Urothelium cell line (cell line): ENCODE measurements at places on chromosomes 6 and 20.

GRCh38 chr6:80020381-80021120 lies 16.1 kb downstream of the TTK start:
- no peak for DNase-seq

GRCh38 chr6:169425628-169426370 lies 172.2 kb upstream of the THBS2 start:
- no peak for DNase-seq

DNA sequence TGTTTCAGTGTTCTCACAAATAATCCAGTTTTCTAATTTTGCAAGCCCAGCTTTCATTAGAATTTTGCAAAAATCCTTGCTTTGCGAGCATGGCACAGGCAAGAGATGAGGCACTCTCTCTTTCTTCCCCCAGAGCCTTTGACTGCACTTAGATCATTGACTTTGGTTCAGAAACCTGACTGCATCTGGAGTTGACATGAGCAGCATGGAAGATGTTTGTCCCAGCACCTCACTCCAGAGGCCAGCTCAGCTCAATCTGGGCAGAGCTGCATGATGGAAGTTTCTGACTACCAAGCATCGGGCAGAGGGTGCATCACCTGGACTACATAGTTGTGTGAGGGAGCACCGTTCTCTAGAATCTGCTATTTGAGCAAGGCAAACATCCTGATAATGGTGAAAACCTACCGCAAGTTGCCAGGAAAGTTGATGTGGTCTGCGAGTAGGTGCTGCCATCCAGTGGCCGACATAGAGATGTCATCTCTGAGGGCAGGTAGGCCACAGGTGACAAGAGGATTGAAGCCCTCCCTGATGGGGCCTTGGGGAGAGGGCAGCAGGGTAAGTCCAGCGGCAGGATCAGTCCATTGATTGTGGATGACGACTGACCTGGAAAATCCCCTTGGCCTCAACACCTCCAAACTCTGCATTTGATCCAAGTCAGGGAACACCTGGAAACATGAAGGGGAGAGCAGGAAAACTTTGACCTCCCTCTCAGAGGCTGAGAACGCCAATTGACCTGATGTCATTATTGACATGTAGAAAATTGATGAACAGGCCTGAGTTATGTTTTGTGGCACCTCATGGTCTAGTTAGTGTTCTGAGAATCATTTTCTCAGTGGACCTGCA lies 3.8 kb upstream of the LPA start:
- DNase-seq: peak; percentile 63

DNA sequence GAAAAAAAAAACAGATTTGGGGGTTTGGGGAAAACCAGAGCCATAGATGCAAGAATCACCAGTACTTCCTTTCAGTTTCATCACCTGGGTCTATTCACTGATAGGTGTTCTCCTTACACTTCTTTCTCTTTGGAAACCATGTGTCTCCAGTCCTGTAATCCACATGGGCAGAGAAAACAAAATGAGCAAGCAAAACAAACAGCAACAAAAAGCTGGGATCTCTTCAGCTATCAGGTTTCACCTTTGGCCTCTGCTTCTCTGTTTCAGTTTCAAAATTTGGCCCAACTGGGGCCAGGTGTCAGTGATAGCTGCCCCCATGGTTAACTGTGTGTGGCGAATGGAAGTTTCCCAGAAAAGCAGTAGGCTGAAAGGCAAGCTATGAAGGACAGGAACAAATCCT lies 220.0 kb upstream of the THBS2 start:
- DNase-seq: no peak

- DNase-seq: no peak
Observed at GRCh38 chr6:150332939-150333584, 35.8 kb upstream of the IYD start.

- DNase-seq: no peak
Observed at GRCh38 chr6:70705772-70706171, 38.1 kb downstream of the SMAP1 start.

GRCh38 chr6:3023663-3024483 lies 24.2 kb downstream of the NQO2 start:
- DNase-seq: peak; percentile 94

GRCh38 chr6:71489736-71490135 lies 201.1 kb downstream of the OGFRL1 start:
- peak; percentile 83 for DNase-seq

GRCh38 chr20:2697768-2698167 lies 5.2 kb downstream of the EBF4 start:
- DNase-seq: no peak

DNA sequence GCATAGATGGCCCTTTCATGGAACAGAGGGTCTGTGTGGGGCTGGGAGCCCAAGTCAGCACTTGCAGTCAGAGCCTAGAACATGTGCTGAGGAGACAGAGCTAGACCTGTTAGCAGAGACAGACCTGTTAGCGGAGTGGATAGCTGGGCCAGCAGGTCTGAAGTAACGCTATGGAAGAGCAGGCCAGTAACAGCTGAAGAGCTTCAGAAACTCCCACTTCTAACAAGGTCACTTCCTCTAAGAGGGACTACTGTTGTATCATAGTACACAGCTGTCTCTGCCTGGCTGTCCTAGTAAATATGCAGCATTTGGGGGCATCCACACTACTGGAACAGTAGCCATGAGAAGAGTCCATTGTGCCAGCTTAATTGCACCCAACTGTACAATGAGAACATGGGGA lies 41.2 kb upstream of the POLR1H start:
- no peak for DNase-seq

DNA sequence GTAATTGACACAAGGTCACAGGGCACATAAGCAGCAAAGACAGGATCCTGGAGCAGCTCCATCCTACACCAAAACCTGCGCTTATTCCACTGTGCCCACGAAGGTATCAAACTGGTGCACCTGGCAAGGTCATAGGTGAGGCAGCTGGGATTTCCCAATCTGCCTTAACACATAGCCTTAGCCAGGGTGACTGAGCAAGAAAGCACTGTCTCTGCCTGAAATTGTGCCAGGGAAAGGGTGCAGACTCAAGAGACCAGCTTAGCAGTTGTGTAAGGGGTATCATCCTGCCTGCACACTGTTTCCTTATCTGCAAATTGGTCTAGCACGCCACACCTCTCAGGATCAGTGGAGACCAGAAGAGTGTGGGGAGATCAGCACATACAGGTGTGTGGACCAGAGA lies 82.8 kb downstream of the MAFB start:
- no peak for DNase-seq

DNA sequence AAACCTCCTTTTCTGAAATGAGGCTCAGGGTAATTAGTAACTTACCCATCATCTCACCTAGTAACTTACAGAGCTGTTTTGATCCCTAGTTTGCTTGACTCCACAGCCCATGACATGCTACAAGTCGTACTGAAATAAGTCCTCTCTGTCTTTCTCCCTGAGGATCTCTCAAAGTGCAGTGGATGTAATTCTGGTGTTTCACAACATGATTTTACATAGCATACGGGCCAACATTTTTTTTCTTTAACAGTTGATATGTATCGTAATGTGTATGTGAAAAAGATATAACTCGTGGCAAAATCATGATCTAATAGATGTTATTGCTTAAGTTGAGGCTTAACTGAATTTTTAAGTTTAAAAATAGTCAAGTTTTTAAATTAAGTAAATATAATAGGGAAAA lies 45.0 kb downstream of the TSHZ2 start:
- DNase-seq: no peak

DNA sequence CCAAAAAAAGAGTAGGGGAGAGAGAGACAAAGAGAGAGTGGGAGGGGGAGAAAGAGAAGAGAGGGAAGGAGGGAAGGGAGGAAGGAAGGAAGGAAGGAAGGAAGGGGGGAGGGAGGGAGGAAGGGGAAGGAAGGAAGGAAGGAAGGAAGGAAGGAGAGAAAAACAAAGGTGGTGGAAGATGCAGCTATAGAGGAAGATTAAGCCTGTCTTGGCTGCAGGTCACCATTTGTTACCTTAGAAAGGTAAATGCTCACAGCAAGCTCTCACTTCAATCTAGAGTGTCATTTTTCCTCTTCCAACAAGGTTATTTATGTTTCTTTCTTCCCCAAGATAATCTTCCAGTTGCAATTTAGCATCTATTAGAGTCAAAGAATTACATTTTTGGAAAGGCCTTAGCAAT lies 284.0 kb downstream of the PHACTR1 start:
- DNase-seq: no peak

GRCh38 chr20:54549658-54550326 lies 74.4 kb downstream of the DOK5 start:
- DNase-seq: no peak

GRCh38 chr6:158789115-158789917 lies 29.9 kb downstream of the EZR start:
- no peak for DNase-seq

GRCh38 chr6:21808551-21809242 lies 215.1 kb downstream of the SOX4 start:
- no peak for DNase-seq

GRCh38 chr20:54067606-54068174 lies 2.7 kb downstream of the BCAS1 start:
- DNase-seq: peak; percentile 98

DNA sequence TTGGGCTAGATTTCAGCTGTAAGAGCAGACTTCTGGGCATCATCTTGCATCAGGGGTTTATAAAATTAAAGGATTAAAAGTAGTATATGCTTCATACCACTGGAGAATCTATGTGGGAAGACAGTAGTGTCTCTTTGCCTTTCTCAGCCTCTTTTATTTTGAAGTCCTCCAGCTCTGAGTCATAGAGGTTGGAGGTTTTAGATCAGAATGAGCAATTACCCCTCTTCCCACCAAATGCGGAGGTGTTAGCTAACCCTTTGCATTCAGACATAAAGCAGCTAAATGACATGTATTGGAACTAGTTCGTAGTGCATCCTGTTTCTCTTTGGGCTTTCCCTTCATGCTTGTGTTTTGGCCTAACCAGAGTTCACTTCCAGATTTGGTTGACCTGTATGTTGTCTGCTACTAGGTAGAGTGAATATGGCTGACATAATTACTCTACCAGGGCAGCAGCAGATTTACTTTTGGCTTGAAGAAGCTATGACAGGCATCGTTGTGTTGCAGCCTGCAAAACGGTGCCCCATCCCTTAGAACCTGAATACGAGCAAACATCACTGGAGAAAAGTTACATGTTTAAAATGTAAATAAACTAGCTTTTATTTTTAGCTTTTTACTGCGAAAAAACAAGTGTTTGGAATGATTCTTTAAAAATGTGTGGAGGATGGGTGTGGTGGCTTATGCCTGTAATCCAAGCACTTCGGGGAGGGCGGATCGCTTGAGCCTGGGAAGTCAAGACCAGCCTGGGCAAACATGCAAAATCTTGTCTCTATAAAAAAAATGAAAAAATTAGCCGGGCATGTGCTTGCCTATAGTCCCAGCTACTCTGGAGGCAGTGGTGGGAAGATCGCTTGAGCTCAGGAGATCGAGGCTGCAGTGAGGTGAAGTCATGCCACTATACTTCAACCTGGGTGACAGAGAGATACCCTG lies 82.2 kb downstream of the MYO6 start:
- peak; percentile 16 for DNase-seq
